Right hindlimb (tissue), 1 donor: ENCODE measurements at places on chromosomes 13 and 19.

DNA sequence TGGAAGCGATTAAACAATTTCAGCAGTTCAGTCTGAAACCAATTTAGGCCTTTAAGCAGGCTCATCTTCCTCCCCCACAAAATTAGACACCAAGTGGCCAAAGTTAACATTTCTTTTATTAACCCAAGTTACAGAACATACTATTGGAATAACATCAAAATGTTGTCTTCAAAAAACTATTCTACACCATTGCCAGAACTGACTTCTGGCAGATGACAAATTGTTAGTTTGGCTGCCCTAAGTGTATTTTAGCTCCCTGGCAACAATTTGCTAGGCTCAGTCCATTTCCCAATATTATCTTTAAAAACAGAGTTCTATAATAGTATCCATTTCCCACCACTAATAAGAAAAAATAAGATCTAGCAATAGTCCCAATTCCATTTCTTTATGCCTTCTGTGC, 107.8 kb downstream of the SGCG start:
- no peak for DNase-seq

GRCh38 chr19:56953470-56953869, 112.9 kb upstream of the PEG3 start:
- no peak for DNase-seq

DNA sequence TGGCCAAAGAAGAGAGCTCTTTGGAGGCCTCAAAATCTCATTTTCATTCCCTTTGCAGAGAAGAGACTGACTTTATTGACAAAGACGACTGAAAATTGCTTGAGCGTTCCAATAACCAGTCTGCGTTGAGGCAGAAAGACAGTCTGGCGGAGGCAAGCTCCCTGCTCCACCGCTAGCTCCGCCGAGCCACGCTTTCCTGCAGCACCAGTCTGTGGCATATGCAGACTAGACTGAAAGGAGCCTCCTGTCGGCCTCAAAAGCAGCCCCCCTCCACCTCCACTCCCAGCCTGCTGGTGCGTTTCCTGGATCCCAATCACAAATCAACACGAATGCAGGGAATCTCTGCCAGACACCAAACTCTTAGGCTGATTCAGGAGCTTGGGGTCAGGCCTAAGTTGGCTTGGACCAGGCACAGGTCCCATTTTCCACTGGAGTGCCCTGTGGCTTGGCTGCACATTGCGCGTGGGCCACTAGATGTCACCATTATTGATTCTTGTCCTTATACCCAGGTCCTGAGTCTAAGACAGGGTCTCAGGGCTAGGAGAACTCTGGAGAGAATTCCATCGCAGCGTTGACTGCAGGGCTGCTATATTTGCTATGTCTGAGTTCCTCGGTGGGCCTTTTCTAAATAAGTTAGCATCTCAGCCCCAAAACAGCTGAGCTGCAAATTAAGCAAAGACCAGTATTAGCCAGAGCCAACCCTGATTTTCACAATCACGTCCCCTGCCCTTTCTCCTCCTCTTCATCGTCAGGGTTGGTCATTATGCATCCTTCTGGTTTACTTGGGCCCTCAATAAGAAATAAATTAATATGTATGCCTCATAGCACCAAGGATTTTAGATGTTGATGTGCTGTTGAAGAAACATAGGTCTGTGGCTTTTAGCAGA, 5.2 kb upstream of the ZNF507 start:
- DNase-seq, result peak; percentile 52

DNA sequence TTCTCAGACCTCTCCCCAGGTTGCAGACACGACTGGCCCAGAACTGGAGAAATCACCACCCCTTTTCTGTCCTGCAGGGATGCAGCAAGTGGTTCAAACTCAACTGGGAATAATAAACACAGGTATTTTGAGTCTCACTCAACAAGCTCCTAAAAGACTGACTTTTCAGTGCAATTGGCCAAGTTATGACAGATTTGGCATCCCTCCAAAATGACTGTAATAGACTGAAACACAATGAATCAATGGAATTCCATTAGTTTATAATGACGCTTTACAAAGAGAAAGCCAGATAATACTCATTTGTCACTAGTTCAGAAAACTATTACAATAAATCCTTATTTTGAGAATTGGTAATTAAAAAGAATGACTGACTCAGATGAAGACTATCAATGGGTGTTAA, 38.1 kb downstream of the MIPEP start:
- DNase-seq, result no peak

DNA sequence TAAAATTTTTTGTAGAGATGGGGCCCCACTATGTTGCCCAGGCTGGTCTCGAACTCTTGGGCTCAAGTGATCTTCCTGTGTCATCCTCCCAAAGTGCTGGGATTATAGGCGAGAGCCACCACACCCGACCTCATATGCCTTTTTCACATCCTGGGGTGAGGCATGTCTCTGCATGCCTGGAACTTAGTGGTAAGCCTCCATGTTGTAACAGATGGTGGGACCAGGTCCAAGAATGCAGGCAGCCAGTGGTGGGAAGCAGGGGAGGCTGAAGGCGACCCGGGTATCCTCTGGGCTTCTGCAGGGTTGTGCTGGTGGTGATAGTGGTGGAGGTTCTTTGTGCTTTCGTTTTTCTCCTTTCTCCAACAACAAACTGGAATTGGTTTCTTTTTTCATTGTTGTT, 30.1 kb upstream of the CCDC124 start:
- DNase-seq, result no peak

DNA sequence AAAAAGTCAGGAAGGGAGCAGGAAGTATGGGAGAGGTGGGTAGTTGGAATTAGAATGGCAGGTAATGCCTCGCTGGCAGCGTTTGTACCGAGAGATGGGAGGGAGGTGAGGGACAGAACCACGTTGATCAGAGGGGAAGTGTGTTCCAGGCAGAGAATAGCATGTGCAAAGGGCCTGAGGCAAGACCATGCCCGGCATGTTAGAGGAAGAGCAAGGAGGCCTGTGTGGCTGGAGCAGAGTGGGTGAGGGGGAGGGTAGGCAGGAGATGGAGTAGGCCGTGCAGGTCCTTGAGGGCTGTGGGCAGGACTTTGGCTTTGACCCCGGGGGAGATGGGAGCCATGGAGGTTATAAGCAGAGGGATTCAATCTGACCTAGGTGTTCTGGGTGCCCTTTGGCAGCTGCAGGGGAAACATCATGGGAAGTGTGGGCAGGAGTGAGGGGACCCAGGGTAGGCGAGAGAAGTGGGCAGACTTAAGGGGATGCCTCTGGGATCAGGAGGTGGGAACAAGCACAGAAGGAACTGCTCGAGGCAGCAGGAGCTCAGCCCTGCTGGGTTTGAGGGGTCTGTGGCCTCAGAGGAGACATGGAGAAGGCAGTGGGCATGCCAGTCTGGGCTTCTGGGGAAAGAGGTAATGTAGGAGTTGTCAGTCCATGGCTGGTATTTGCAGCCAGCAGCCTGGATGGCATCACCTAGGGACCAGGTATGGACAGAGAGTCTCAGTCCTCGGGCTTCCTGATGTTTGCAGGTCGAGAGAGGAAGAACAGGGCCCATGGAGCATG, 48.8 kb downstream of the CD320 start:
- no peak for DNase-seq

DNA sequence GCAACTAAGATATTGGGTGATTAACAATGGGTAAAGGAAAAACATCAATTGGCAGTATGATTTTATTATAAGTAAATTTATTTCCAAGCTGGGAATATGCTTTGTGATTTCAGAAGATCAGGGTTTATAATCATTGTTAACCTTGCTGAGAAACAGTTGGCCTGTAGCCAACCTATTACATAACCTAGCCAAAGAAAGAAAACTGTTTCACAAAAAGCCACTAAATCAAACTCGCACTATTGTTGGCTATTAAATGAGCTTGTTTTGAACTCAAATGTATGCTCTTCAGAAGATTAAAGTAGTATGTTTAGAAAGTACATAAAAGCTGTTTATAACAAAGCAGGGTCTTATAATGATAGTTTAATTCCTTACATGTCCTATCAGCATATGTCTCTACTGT, 151.7 kb downstream of the LHFPL6 start:
- DNase-seq, result no peak

- DNase-seq, result no peak
These were observed 1.7 kb downstream of the COMP start for GRCh38 chr19:18789422-18789869.

- no peak for DNase-seq
These were observed 25.0 kb downstream of the AP2S1 start for GRCh38 chr19:46825731-46826055.

DNA sequence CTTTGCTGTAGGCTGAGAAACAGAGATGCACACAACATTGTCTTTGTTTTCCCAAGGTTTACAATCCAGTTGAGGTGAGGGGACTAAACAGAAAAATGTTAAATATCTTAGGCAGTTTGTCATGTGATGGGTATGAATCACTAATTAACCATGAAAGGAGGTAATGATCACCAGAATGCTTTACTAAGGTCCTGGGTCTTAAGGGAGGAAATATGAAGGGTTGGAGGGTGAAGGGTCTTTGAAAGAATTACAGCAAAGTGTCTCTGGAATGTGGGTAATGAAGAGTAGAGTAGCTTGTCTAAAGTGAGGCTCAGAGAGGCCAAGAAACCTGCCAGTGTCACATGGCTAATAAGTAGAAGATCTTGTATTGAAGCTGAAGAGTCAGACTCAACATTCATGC, 19.0 kb downstream of the BIVM start:
- no peak for DNase-seq

GRCh38 chr13:95914991-95915501, 138.2 kb downstream of the UGGT2 start:
- no peak for DNase-seq

DNA sequence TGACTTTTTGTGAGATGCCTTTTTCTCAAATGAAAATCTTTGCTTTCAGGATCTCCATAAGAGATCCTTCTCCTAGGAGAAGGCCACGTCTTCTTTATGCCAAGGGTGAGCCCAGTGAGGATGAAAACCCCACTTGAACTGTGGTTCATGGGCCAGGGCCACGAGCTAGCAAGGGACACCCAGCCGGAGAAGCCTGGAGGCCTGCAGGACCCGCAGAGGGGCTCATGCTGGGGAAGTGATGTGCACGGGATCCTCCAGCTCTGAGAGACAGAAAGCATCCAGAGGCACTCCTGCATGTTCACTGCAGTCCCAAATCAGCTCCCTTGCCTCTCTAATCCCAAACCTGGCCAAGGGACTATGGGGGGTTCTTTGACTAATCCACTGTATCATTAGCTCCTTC, 168.9 kb downstream of the UQCRFS1 start:
- no peak for DNase-seq

DNA sequence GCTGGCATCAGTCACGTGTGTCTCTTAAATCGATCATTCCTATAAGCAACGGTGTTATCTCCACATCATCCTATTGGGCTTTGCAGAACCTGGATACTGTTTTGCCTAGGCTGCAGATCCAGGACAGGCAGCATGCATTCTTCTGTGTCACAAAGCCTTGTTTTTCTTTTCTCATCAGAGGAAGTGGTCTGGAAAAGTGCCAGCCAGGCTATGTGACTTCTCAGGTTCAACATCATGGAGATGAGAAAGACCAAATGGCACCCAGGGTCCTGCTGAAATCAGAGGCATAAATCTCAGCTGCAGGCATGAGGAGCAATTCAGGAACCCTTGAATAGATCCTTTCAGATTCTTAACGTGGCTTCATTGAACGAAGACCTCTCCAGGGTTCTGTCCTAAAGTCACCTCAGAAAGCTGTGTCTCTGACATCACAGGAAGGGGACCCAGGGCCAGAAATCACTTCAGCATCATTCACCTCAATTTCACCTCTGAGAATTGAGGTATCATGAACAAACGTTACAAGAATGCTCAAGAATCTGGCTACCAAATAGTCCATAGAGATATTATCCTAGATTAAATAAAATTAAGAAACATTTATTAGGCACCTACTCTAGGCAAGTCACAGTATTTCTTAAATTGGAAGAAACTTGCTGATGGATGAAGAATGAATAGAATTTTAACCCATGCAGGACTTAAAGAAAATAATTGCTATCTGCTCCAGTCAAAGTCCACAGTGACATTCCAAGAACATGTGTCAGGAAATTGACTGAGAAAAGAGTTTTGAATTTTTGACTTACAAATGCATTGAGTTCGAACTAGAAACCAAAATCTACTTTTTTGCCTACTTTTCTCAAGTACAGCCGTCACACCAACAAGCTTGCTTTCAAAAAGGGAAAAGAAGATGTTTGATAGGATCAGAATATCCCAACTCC, 124.1 kb downstream of the COG6 start:
- DNase-seq, result no peak

DNA sequence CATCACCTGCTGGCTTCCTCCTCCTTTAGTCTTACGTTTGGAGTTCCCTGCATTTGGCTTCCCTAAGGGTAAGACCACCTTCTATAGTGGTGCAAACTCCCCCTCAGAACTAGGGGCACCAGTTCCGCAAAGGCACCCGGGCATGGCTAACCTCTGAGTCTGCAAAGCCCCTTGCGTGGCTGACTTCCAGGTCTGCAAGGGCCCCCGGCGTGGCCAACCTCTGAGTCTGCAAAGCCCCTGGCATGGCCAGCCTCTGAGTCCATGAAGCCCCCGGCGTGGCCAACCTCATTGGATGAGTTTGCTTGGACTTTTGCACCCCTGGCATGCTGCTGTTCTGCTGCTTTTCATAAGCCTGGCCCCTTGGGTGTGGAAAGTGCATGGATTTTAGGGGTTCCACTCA, 5.1 kb downstream of the MCF2L start:
- DNase-seq, result no peak

GRCh38 chr13:40255551-40255950, 410.9 kb downstream of the FOXO1 start:
- no peak for DNase-seq

DNA sequence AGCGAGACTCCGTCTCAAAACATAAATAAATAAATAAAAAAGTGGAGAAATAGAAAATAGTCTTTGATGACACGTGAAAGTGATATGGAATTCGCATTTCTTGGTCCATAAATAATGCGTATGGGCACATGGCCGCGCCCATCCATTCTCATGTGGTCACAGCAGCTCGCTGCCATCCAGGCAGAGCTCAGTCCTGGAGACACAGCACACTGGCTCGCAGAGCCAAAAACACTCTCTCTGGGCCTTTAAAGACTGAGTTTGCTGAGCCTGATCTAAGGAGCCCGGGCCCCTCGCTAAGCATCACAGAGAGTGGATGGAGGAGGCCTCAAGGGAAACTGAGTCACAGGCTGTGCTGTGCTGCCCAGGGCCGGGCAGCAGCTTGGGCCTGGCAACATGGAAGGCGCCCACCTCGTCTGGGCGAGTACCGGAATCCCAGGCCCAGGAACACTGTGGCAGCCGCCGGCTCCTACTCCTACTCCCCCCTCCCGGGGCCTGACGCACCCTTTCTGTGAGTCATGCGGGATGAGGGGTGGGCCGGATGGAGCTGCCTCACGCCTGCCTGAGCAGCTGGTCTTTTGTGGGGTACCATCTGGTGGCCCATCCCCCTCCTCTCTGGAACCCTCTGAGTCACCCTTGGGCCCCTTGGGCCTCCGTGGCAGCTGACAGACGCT, 28.9 kb upstream of the CACTIN start:
- DNase-seq, result peak; percentile 69

GRCh38 chr19:17415121-17415520, 4.7 kb upstream of the MVB12A start:
- no peak for DNase-seq

- no peak for DNase-seq
These were observed 37.3 kb downstream of the ZAR1L start for GRCh38 chr13:32277839-32278238.

- DNase-seq, result no peak
These were observed 29.4 kb downstream of the ERCC5 start for GRCh38 chr13:102875256-102875655.
